ENCODE measurements at places on chromosomes 7 and 10.

DNA sequence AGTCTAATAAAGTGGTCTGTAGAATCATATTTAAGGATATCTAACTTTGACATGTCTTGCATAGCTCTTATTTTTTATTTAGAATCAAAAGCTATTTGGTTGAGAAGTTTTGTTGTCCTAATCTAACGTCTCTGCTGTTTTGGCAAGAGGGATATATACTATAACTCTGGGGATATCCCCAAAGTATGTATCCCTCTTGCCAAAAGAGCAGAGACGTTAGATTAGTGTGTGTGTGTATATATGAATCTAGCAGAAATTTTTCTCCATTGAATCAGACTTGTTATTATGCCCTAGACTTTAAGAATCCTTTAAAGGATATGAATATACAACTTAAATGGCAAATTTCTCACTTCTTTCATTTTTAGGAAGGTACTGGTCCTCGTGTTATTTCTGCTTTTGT, 9.6 kb downstream of the SMC3 start:
- no peak for DNase-seq

- DNase-seq = no peak
Observed at GRCh38 chr10:124086097-124086710, 7.2 kb downstream of the CHST15 start.

GRCh38 chr10:116787053-116787659, 44.8 kb upstream of the HSPA12A start:
- DNase-seq = no peak

DNA sequence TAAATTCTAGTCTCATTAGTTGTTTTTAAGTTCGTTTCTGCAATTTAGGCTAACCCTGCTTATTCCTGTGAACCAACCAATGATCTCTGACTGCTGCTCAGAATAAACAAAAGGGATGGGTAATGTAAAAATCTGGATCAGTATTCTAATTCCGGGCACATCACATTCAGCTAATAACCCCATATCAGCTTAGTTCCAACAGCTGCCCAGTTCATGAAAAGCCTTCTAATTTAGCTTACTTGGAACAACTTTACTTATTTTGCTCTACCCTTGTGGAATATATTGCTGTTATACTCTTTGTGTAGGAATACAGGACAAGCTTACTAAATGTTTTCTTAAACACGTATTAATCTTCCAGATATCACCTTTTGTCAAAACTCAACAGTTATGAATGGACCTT, 3.6 kb upstream of the CFAP43 start:
- no peak for DNase-seq

GRCh38 chr7:90660100-90660499, 64.0 kb downstream of the CDK14 start:
- DNase-seq = no peak

- DNase-seq = no peak
Observed at GRCh38 chr7:28459306-28459705, 47.0 kb downstream of the CREB5 start.

DNA sequence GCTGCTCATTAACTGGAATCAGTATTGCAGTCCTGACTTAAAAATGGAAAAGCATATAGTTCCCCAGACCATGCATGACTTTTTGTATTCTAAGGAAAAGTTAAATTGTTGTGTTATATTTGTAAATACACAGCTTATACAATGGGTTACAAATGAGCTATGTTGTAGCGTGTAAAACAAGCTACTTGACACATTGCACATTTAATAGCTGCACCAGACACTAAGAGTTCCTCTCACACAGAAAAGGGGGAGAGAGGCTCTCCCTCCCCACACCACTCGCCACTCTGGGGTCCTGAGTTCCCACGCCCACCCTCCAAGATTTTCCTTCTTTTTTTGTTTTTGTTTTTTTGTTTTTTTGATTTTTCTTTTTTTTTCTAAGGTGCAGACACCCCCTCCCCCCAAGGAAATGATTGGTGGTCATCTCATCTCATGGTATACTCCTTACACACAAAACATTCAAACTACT, 6.3 kb downstream of the KLF6 start:
- no peak for DNase-seq
